Hematopoietic multipotent progenitor cell treated with erythropoietin and hydrocortisone succinate and interleukin-3 and kit ligand, for 6 days (in vitro differentiated cells): ENCODE measurements at places on chromosomes 1 and 21.
A peak's percentile ranks its signal among the peaks of the same experiment; 100 is the strongest.

DNA sequence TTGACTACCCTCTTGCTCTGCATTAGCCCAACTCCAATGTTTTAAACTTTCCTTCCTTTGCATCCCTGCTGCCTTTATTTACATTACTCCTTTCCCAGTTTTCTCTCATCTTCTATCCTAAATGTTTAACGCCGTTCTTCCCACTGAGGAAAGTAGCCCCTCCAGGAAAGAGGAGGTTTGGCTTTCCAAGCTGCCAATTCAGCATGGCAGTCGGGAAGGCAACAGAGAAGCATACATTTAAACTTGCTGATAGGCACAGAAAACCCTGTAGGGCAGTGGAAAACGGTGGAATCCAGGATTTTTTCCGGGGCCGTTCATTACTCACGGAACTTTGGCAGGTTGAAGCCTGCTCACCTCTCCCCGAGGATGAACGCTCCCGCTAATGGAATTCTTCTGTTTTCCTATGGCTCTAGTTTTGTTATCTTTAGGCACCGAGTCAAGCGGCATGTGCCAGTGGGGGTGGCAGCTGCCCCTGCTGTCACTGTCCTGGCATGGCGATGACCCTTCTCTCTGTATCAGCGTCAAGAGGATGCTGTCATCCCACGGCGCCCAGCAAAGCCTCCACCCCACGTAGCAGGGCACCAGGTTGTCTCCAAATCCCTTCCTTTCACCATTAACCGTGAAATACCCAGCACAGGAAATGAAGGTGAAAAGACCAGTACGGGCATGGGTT lies 48.3 kb downstream of the ZBTB18 start:
- no peak for DNase-seq

GRCh38 chr21:26777166-26777565 lies 68.0 kb downstream of the ADAMTS1 start:
- DNase-seq = no peak

- no peak for DNase-seq
Observed at GRCh38 chr1:247266053-247266452, 10.2 kb downstream of the VN1R5 start.

GRCh38 chr1:172537366-172537765 lies 4.4 kb downstream of the SUCO start:
- DNase-seq = no peak

- no peak for DNase-seq
Observed at GRCh38 chr1:66475940-66476339, 58.0 kb upstream of the SGIP1 start.

DNA sequence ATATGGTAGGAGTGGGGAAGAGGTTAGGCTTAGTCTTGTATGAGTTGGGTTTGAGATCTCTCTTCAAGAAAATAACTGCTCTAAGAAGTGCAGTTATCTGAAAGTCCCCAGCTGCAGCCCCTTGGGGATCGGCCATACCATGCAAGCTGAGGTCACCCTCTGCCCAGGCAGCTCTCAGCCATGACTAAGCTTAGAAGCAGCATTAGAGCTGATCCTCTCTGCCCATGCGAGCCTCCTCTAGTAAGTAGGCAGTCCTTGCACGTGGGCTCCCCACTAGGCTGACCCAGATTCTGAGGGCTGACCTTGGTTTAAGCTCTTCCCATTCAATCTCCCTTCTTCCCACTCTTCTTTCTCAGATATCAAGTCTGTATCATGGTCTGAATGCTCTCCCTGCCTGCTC lies 121.0 kb upstream of the UBE2U start:
- no peak for DNase-seq

- no peak for DNase-seq
Observed at GRCh38 chr1:5564578-5565257, 427.5 kb downstream of the NPHP4 start.

GRCh38 chr1:26536081-26536480 lies 6.5 kb downstream of the RPS6KA1 start:
- no peak for DNase-seq

- DNase-seq = no peak
Observed at GRCh38 chr1:32917521-32917920, 16.3 kb upstream of the TMEM54 start.

DNA sequence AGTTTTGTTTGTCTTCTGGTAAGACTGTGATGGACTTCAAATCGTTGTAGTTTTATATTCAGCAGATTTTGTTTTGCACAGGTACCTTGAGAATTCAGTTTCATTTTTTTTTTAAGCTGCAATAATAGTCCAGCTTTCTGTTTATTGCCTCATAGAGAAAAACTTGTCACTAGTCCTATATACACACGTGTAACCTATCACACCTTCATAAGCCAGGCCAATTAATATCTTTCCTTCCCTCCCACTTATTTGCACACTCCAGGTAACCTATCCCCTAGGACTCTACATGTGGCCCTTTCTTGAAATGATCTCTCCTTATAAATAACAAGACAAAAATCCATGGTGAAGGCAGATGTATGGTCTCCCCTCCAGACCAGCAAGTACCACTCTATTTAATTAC lies 62.4 kb downstream of the SLC22A15 start:
- no peak for DNase-seq

GRCh38 chr1:156386949-156387869 lies 18.2 kb downstream of the RHBG start:
- no peak for DNase-seq

GRCh38 chr1:180773210-180773865 lies 139.4 kb upstream of the KIAA1614 start:
- DNase-seq = no peak

DNA sequence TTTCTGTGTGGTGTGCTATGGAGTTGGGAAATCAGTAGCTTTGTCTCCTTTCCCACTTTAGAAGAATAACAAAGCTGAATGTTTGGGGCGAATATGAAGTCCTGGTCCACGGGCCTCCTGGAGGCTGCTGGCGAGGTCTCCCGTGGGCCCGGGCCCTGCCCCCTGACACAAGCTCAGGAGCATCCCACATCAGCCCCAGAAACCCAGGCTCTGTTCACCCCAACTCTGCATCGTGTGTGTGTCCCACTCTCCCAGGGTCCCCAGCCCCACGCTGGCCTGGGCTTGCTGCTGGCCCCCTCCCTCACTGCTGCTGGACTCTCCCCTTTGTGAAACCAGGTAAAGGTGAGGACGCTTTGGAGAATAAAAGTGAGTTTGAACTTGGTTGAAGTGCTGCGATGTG lies 8.1 kb downstream of the PRDM16 start:
- no peak for DNase-seq

DNA sequence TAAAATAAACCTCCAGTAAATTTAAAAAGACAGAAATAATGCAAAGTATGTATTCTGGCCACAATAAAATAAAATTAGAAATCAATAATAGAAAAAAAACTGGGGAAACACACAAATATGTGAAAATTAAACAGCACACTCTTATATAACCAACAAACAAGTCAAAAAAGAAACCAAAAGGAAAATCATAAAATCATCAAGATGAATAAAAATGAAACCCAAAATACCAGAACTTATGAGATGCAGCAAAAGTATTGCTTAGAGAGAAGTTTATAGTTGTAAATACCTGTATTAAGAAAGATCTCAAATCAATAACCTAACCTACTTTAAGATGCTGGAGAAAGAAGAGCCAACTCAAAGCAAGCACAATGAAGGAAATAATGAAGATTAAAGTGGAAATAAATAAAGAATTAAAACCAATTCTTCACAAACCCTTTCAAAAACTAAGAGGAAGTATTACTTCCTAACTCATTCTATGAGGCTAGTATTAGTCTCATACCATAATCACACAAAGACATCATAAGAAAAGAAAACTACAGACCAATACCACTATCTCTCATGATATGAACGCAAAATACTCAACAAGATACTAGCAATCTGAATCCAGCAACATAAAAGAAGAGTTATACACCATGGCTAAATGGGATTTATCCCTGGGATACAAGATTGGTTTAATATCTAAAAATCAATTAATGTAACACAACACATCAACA lies 6.4 kb upstream of the KRTAP10-3 start:
- DNase-seq = no peak

GRCh38 chr21:34743831-34744230 lies 75.0 kb downstream of the CLIC6 start:
- DNase-seq = no peak

GRCh38 chr1:2232255-2232915 lies 4.3 kb downstream of the SKI start:
- no peak for DNase-seq

GRCh38 chr1:202807926-202808757 lies at the start of gene KDM5B:
Gene KDM5B (minus strand): TSS chr1:202808421. CDS start chr1:202808305, 116 bp downstream.
- peak; percentile 63 for DNase-seq

DNA sequence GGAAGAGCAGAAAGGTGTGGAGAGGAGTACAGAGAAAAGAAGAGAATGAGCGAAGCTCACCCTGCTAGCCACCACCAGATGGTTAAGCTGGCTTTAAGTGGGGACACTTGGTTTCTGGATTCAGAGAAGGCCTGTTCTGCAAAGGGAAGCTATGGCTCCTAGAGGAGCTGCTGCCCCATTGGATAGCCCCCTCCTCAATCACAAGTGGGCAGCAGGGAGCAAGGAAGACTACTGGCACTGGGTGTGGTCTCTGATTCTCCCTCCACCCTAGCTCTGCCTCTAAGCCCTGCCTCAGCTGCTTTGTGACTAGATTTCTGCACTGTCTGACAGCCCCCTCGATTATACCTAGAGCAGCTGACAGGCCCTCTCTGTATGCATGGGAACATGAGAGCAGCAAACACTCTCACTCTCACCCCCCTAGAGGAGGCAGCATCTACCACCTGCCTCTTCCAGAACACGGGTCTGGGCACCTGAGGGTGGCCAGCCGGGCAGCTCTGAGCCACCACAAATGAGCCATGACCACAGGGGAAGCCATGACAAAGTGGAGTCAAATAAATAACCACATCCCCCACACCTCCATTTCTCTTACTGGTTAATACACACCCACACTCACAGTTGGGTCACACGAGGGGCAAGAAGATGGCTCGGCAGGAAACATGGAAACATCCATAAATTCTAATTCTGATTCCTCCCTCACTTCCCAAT lies 13.6 kb downstream of the PLEKHA6 start:
- no peak for DNase-seq

- DNase-seq = peak; percentile 25
Observed at GRCh38 chr1:27831568-27832410, 1.2 kb downstream of the PPP1R8 start.

DNA sequence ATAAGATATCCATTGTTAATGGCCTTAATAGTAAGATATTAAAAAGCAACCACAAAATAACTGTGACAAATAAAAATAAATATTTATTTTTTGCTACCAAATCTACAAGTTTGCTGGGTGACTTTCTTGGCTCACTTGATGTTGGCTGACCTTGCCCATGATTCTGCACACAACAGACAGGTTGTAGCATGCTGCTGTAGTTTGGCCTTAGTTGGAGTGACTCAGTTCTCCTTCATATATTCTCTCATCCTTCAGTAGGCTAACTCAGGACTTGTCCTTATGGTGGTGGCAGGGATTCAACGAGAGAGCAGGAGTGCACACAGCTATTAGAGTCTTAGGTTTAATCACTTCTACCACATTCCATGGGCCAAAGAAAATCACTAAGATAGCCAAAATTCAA lies 437.9 kb downstream of the MRPL39 start:
- DNase-seq = no peak

DNA sequence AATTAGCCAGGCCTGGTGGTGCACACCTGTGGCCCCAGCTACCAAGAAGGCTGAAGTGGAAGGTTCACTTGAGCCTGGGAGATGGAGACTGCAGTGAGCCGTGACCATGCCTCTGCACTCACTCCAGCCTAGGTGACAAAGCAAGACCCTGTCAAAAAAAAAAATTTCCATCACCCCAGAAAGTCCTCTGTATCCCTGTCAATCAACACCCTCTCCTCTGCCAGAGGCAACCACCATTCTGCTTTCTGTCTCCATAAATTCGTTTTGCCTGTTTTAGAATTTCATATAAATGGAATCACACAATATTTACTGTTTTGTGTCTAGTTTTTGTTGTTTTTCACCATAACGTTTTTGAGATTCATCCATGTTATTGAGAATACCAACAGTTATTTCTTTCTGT lies 141.6 kb upstream of the SLC45A1 start:
- no peak for DNase-seq

DNA sequence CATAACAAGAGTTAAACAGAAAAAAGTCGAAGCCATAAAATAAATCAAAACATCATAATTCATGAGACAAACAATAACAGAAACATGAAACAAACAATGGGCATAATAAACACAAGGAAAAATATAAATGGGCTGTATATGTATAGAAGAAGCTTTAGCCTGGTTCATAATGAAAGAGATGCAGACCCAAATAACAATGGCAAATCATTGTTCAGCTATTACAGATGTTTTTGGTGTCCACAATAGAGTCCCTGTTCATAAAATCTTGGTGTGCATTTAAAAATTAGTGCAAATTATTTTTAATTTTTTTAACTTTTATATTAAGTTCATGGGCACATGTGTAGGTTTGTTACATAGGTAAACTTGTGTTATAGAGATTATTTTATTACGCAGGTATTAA lies 1185.9 kb upstream of the B3GALT2 start:
- no peak for DNase-seq

DNA sequence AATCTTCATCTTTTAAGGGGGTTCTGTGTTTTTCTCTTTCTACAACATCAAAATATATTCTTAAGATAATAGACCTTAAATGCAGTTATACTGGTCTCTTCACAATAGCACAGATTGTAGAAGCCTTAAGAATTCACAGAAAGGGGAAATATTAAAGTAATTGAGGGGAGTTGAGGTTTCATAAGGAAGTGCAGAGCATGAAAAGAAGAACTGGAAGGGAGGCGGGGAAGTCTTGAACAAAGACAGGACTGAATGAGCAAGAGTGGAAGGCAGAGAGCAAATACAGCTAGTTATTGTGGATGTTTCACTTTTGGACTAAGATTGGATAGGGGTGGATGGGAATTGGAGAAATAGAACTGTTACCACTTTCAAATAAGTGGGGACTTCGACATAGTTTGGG lies 67.7 kb downstream of the PTGER3 start:
- DNase-seq = peak; percentile 35
